ENCODE measurements at places on chromosomes 1 and 21. TPM values are rescaled to one million over a fixed set of nuclear protein-coding genes. Genes with fewer than 3 reads are reported as not detected.

- no peak for DNase-seq
These were observed 36.4 kb downstream of the OPRD1 start for GRCh38 chr1:28848416-28848815.

DNA sequence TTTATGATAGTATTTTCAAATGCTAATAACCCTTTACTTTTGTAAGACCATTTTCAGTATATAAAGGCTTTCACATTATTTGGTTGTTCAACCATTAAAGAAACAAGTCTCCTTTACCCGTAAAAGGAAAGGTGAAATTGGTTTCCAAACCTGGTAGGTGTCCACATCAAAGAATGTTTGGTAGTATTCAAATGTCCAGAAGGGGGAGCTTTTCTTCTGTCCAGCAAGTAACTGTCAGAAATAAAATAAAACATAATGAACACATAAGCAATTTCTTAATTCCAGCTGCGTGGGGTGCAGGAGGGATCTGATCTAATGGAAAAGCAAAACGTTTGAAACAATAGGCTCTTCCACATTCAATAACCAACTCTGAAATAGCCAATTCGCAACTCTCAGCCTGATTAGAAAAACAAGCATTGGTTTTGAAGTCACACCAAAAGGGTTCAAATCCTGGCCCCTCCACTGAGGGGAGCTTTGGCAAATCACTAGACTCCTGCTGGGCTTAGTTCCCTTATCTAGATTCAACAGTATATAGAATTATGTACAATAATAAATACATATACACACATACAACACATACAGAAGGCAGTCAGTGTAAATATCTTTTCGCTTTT, 11.0 kb downstream of the YIPF1 start:
- no peak for DNase-seq

DNA sequence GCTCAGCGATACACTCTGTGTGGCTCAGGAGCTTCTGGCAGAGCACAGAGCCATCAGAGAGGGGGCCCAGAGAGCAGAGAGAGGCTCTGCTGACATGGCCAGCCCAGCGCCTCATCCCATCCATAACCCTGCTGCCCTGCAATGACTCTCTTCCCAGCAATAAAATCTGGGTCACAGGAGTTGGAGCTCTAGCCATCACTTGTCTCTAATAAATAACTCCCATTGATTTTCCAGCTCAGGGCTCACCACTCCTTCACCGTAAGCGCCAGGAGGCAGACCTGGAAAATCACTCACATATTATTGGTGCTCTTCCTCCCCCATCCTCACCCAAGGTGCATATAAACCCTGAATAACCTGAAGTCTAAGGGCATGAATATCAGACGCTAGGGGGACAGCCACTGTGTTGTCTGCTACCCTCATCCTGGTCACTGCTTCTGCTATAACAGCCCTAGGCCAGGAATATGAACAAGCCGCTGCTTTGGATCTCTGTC, at the start of gene APCS:
TSS of gene APCS (plus strand) at position 366 of the 491 bp plus-strand sequence. CDS start at position 462, 96 bp downstream.
- no peak for DNase-seq

DNA sequence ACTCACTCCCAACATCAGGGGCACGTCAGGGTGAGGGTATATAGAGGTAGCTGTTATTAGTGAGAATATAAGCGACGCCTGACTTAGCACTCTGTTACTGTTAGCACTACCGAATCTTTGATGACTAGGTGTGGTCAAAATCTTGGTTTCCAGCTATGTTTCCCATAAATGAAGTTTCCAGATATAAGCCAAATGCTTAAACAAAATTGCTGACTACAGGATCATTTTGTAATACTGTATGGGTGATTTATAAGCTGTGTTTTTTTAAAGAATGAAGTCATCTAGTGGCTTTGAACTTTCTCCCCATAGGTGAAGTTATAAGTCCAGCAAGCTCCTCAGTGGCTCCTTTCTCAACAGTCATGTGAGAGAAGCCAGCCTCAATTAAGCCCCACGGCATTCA, 23.7 kb downstream of the KCNJ15 start:
- DNase-seq: no peak

DNA sequence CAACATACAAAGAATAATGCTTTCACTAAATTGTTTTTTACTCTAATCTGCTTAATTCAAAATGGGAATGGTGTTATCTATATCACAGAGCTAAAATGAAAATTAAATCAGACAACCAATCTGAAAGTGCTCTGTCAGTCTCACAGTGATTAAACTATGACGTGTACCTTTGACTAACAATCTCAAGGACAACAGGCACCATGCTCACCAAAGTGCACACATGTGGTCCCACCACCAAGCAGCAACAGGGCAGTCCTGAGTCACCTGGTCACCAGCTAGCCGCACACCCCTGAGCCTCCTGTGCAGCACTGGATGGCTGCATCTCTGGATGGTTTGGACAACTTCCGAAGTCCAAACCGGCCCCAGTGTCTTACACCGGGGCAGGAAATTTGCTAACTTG, 54.5 kb upstream of the NADK start:
- DNase-seq: no peak

DNA sequence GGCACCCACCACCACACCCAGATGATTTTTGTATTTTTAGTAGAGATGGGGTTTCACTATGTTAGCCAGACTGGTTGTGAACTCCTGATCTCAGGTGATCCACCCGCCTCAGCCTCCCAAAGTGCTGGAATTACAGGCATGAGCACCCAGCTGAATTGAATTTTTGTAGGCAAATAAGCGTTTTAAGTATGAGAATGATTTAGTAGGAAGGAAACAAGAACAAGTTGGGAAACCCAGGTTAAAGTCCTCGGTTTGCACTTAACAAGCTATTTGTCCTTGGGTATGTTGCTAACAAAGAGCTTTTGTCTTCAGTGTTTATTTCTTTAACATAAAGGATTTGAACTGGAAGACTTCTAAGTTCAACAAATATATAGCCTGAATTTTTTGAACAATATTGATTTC, 23.9 kb downstream of the BTF3L4 start:
- DNase-seq: no peak

DNA sequence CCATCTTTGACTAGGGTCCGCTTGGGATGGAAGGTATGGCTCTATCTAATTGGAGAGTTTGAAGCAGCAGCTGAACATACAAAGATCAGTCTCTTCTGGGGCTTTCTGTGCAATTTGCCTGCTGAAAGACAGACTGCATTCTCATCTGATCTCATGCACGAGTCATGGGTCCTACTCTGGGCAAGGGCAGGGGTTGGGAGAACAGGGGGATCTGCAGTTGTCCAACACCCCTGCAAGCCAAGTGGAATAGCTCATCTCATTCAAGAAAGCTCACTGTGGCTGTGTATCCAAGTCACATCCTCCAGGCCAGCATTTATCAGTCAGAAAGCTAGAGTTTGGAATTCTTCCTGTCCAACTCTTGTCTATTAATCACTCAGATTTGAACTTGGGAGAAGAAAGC, 177.2 kb upstream of the C8B start:
- no peak for DNase-seq

GRCh38 chr1:94098585-94099111, 22.3 kb downstream of the ABCA4 start:
- DNase-seq: no peak

DNA sequence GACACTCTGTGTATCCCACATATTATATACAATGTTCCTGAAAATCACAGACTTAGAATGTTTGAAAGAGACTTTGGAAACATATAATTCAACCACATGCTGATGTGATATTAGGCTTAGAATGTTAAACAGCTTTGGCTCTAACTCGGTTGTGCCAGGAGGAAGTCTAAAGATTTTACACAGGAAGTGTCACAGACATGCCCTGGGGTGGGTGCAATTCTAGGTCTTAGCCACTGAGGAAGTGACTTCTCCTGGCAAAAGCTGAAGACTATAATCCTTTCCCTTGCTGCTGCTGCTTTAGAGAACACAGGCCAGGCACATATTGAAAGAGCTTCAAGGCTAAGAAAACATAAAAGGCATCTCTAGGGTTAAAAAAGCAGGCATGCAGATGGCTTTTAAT, 51.0 kb downstream of the RPL5 start:
- peak; percentile 26 for DNase-seq

- no peak for DNase-seq
These were observed 14.6 kb downstream of the CHD5 start for GRCh38 chr1:6165441-6165985.

GRCh38 chr1:33032126-33032869, 4.4 kb downstream of the AK2 start:
- DNase-seq: no peak

The RIMS3 gene
- total RNA-seq: 0.57 TPM

The DIRAS3 gene
- not detected for total RNA-seq

The ALPL gene
- total RNA-seq: 0.33 TPM

The SLAMF6 gene
- 19.6 TPM for total RNA-seq

The LCE1F gene
- total RNA-seq: not detected

The LMX1A gene
- not detected for total RNA-seq

The CEP170 gene
- total RNA-seq: 54.9 TPM

The GCSAML gene
- 0.37 TPM for total RNA-seq
